ENCODE measurements at places on chromosomes 4 and X.

- no peak for DNase-seq
These were observed 73.3 kb downstream of the MTMR1 start for GRCh38 chrX:150766351-150767044.

DNA sequence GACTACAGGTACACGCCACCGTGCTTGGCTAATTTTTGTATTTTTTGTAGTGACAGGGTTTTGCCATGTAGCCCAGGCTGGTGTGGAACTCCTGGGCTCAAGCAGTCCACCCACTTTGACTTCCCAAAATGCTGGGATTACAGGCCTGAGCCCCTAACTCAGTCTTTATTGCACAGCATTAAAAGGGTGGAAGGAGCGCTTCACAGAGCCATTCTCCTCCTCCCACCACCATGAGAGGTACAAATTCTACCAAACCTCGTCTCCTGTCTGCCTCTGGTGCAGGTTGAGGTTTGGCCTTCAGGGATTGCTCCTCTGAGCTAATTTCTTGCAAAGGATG lies 52.3 kb downstream of the TLR10 start:
- no peak for DNase-seq

- DNase-seq, result peak; percentile 65
These were observed at the start of gene GRIA3 for GRCh38 chrX:123184219-123184865. Gene GRIA3 (plus strand): TSS chrX:123184278. CDS start chrX:123184536, 258 bp downstream.

- DNase-seq, result peak; percentile 52
These were observed 13.4 kb upstream of the CHIC2 start for GRCh38 chr4:54077812-54078211.

GRCh38 chr4:117417856-117418255 lies 332.5 kb upstream of the TRAM1L1 start:
- peak; percentile 40 for DNase-seq

- DNase-seq, result peak; percentile 90
These were observed 2343.1 kb downstream of the PCDH7 start for GRCh38 chr4:33063241-33063640.

- DNase-seq, result no peak
These were observed 259.4 kb upstream of the PCDH7 start for GRCh38 chr4:30460818-30461217.

DNA sequence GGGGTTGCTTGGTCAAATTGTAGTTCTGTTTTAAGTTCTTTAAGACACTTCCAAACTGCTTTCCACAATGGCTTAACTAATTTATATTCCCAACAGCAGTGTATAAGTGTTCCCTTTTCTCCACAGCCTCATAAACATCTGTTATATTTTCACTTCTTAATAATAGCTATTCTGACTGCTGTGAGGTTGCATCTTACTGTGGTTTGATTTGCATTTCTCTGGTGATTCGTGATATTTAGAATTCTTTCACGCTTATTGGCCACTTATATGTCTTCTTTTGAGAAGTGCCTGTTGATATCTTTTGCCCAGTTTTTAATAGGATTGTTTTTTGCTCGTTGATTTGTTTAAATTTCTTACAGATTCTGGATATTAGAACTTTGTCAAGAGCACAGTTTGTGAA lies 278.6 kb upstream of the ITM2A start:
- no peak for DNase-seq

- no peak for DNase-seq
These were observed 834.6 kb upstream of the AMOT start for GRCh38 chrX:113675278-113675677.

DNA sequence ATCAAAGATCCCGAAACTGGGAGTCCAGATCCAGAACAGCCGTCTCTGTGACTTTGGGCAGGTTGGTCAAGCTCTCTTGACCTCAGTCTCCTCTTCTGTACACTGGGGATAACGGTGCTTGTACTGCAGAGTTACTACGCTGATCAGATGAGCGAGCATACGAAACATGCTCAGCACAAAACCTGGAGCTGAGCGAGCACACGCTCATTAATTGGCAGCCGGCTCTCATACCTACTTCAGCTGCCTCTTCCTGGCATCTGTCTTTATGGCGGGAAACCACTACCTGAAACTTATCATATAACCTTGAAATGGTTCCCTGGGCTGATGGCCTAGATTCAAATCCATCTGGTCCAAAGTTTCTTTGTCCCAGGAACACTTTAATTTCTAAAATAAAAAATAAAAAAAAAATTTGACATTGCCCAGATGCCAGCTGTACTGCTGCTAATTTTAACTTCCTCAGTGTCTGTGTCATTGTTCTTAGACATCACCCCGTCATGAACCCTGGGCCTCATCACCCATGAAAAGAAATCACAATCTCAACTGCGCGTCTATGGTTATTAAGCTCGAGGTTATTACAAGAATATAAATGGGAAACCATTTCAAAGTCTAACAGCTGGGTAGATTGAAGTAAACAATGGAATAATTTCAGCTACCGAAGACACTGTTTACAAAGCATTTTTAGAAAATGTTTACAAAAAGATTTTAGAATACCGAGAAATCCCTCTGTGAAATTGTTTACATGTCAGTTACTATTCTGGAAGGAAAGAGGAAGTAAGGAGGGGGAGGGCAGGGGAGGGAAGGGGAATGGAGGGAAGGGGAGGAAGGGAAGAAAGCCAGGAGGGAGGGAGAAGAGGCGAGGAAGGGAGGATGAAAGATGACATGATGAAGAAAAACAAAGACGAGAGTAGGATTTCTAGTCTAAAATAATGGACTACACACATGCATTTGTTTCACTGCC lies 49.0 kb downstream of the CRMP1 start:
- DNase-seq, result no peak

DNA sequence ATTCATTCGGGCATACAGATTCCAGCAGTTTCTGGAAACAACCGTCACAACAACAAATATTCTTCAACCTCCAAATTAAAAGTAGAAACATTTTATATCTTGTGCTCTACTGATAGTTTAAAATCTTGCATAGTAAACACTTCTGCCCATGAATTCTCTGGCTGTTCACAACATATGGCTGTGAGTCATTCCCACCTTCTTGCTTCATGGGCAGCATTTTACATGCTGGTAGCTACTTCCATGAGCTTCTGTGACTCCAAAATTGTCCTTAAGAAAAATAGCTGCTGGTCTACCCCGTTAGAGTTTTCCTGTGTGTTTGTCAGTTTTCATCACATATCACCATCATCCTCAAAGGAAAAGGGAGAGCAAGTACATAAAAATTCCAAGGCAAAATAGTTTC lies 22.7 kb downstream of the PNPLA4 start:
- DNase-seq, result no peak

DNA sequence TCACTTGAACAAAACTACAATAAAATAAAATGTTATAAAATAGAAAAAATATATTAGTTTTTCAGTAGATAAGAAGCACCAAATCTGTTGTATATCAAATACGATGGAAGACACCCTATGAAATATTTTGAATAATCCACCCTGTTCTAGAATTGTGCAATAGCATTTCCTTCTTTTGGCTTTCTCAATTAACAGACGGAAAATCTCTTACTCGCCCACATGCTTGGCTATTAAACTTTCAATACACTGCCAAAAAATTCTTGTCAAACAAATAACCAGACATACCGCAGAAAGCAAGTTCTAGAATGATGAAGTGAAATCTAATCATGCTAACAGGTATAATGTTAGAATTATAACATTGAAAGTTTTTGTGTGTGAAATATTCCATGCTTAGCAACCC lies 671.6 kb upstream of the SLIT2 start:
- DNase-seq, result peak; percentile 64

DNA sequence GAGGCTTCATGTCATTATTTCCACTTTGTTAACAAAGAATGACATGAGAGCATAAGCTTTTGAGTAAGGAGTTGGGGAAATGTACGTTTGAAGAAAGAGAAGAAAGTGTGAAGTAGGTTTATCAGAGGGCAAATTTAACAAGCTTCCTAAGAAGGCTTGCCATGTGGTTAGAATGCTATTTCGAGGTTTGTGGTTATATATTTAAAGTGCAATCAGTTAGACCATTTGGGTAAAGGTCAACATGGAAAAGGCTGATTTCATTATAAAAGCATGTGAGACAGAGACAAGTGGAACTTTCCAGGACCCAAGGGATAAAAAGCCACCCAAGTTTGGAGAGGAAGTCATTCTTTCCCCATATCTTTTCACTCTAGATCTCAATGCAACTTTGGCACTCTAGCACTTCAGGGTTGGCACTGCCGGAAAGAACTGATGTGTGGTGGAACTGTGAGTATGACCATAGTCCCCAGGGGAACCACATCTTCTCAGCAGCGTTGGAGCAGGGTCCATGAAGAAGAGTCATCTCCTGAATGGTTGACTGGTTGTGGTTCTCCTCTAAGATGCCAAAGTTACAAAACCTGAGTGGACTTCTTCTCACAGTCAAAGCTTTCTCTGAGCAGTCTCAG lies 529.9 kb downstream of the MID1IP1 start:
- peak; percentile 16 for DNase-seq

DNA sequence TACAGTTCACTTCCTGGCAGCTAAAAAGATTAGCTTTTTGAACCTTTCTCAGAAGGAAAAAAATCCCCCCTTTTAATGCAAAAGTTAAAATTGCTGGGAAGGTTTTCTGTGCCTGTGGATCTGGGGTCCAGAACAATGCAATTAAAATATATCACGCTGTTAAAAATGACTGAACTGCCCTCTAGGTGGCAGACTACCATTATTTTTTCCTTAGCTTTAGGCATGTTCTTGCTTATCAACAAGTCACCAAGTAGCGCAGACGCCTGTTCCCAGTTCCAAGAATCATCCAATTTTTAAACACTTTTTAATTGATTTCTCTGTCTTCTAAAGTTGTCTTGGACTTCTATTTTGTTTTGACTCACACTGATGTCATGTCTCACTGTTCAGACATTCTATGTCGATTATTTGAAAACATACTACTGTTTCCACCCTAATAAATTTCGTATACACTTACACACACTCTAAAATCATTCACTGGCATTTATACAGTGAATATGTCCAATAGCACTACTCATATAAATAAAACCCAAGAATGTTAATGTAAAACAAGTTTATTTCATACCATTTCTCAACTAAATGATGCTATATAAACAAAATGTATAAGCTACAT lies 661.6 kb downstream of the RAPGEF2 start:
- peak; percentile 78 for DNase-seq

GRCh38 chr4:73614311-73614867 lies 5.8 kb downstream of the RASSF6 start:
- no peak for DNase-seq

DNA sequence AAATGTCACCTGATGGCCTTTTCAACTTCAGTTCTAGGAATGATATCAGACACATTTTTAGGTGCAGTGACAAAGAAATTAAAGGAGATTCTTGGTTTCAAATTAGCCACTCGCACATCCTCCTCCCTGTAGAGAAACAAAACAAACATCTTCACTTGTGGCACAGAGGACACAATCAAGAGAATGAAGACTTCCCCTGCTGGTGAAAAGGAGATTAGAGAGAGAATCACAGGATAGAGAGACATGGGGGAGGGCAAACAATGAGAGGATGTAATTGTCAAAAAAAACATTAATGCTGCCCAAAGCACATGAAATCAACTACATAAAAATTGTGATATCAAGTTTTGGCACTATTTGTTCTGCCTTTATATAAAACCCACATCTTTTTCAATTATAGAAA lies 34.5 kb downstream of the ACE2 start:
- DNase-seq, result no peak

GRCh38 chr4:67122029-67122428 lies 423.3 kb downstream of the CENPC start:
- no peak for DNase-seq

DNA sequence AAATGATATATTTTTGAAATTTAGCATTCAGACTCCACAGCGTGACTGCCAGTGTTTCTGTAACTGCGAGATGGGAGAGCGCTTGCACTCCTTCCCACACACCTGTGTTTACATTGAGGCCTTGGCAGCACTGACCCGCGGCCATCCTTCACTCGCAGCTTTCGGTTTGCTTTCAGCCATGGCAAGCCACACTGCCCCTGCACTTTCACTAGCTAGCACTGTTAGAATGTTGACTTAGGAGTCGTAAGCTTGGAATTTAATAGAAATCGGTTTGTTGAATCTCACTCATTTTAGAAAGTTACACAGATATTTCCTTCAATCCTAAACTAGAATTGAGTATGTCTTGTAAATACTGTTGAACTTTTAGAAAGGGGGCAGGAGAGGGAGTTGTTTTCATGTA lies 136.2 kb downstream of the CFAP299 start:
- DNase-seq, result no peak

- no peak for DNase-seq
These were observed 2.0 kb upstream of the NYX start for GRCh38 chrX:41445171-41445570.

DNA sequence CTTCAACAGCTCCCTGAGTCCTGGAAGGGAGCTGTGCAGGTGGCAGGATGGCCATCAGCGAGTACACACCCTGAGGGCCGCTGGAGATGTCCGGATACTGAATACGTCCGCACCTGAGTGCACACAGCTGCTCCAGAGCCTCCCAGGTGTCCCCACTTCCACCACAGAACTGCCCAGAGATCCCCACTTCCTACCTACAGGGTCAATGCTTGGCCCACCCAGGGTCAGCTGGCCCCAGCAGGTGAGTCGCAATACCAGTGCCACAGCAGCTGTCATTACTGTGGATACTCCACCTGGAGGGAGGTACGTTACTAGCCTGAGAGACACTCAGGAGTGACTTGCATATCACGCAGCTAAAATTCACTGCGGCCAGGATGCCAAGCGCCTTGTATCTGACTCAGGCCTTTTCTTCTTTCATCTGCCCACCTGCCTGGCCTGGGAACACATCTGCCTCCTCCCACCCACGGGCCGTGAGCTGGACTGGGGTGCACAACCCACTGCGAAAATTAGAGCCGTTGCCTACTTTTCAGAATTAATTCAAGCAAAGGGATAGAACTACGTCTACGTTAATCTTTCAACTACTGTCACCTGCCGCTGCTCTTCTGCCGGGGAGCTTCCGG lies 9.4 kb downstream of the C4orf50 start:
- no peak for DNase-seq

DNA sequence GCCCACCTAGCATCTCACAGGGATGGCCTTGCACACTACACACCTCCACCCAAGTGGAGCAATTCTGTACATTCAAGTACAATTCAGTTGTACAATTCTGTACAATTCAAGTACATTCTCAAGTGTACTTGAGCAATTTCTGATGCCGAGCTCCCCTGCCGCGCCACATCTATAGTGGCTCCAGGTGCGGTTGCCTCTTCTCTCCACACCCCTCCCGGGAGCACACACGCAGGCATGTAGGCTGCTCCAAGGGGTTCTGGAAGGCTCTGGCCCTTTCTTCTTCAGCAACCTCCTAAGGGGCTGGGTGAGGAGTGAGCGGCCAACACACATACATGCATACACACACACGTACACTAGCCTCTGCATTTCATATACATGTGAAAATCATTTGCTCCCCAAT lies 18.9 kb upstream of the DUSP9 start:
- DNase-seq, result no peak

All from fibroblast of upper back skin (primary cell).